NCI-H1105 (cell line): ENCODE measurements at places on chromosomes 6 and 20.

- DNase-seq = no peak
Observed at GRCh38 chr6:14035874-14036273, 81.7 kb upstream of the CD83 start.

- DNase-seq = no peak
Observed at GRCh38 chr20:6802227-6802626, 34.7 kb downstream of the BMP2 start.

DNA sequence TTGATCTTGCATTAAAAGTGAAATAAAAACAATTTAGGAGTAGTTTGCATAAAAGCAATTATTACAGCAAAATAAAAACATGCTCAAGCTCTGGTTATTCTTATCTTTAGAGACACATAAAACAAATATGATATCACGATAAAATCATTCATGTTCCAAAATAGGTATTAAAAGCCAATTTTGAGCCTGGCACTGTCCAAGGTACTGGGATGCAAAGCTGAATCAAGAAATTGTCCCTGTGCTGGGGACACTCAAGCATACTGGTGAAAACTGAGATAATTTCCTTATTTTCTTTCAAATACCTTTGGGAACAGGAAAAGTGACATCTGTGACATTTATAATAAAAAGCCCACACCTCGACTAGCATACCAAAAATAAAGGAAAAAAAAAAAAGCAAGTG lies 931 bp upstream of the MTCL3 start:
- DNase-seq = peak; percentile 1

GRCh38 chr6:81938014-81938856 lies 185.8 kb upstream of the TENT5A start:
- DNase-seq = no peak

DNA sequence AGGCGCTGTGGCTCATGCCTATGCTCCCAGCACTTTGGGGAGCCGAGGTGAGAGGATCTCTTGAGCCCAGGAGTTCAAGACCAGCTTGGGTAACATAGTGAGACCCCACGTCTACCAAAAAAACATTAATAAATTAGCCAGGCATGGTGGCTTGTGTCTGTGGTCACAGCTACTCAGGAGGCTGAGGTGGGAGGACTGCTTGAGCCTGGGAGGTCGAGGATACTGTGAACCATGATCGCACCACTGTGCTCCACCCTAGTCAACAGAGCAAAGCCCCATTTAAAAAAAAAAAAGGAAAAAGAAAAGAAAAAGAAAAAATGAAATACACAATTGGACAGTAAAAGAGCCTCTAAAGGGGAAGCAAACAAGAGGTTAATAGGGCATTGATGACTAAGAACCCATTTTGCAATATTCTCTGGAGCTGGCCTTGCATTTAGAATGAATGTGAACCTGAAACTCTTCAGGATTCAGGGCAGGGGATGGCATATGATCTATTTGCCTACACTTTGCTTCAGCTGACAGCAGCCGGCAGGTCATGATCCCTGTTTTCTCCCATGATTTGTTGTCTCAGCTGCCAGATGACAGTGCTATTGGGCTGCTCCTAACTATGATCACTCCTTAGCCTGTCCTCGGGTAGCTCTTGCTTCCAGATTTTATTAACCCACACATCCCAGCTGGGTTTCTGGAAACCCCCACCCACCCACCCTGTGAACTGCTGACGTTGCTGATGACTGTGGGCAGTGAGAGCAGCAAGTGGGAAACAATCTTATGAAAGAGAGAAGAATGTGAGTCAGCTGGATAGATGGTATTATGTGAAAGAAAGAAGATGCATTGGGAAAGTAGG lies 83.8 kb upstream of the ELOVL5 start:
- DNase-seq = no peak

DNA sequence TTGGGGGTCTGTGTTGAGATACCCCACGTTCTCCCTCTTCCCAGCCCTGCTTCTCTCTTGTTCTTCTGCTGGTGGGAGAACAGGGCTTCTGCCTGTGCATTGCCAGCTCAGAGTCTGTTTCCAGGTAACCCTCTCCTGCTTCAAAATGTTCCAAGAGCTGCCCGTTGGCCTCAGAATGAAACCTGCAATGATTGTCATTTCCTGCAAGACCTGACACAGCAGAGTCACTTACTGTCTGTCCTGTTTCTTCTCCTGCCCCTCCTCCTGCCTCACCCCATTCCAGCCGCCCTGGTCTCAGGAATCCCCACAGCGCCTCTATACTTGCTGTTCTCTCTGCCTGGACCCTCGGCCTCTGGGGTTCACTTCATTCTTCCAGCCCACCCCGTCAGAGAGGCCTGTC lies 81.4 kb upstream of the ARID1B start:
- DNase-seq = no peak

DNA sequence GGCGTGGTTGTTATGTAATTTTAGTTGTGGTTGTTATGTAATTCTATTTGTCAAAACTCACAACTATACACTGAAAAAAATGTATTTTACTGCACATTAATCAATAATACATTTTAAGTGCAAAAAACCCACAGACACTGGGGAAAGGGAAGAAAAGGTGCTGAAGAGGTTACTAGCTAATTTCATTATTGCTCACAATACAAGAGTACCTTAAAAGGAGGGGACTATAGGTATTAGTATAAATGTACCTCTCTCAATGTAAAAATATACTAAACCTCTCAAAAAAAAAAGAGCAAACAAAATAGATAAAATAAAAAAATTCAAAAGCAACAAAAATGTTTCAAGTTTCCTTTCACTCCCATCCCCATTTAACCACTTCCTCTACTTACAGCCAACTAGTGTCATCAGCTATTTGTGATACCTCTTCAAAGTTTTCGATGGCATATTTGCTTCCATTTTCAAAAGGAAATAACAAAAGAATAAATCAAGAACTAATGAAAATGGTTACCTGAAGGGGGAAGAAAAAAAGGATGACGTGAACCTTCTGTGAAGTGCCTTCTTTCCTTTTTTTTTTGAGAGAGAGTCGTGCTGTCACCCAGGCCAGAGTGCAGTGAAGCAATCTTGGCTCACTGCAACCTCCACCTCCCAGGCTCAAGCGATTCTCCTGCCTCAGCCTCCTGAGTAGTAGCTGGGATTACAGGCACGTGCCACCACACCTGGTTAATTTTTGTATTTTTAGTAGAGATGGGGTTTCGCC lies 30.2 kb downstream of the RANBP9 start:
- DNase-seq = no peak

DNA sequence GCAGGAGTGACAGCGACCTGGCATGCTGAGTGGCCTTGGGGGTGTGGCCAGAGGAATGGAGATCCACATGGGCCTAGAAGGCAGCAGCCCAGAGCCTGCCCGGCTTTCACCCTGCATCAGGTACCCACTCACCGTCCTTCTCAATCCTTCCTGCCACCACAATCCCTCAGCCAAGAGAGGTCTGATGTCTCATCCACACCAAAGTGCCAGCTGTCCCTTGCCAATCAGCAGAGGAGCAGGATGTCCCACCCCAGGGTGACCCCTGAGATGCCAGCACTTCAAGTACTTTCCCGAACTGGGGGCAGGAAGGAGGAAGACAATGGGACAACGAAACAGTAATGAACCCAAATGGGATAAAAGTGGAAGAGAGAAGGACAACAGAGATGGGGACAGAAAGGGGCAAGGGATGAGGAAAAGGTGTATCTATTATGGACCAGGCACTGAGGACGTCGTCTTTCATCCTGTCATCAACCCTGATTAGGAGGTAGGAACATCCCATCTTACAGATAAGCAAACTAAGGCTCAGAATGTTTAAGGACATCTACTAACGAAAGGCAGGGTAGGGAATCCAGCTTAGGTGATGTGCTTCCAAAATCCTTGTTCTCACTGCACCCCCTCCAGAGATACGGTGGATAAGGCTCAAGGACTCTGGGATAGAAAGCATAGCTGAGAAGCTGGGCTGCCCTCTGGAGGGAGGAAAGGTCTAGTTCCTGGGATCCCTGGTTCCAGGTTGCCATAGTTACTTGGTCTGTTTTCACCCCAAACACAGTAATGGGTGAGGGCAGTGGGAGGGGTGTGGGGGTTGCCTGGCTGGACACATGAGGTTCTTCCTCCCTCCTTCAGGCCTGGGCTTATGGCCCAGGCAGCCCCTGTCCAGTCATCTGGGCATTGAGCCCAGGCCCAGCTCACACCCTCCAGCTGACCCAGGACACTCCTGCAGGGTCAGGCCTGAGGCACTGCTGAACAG lies 4.5 kb upstream of the TNXB start:
- DNase-seq = no peak

DNA sequence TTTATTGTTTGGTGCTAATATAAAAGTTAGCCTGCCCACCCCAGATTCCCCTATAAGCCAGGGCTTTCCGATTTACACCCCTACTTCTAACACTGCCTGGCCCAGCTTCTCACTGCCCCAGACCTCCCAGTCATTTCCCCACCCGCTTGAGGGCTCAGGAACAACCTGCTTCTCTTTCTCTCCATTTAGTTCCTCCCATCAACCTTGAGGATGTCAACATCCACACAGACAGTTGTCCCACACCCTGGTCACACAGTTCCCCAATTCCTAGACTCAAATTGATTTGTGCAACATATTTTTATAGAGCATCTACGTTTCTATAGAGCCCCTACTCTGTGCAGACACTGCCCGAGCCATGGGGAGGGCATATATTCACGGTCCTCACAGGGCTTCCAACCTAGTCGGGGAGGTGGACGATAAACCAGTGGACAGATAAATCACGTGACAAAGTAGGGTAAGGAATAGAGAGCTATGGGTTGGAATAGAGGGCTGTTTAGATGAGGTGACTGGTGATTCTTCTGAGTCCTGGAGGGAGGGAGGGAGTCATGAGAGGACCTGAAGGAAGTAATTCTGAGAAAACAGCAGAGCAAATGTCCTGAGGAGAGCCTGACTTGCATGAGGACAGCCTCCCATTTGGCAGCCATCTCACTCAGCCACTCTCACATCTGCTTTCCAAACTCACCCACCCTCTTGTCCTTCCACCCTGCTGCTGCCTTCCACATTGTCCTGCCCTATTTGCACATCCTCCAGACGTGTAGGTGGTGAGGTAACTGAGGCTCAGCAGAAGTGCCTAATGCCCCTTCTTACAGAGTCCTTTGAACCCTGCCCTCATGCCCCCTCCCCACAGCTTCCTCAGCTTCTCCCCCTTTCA lies 6.3 kb downstream of the GABRR2 start:
- DNase-seq = no peak

- DNase-seq = no peak
Observed at GRCh38 chr6:135226537-135226936, 45.4 kb downstream of the MYB start.
